T-helper 17 cell (primary cell): ENCODE measurements at places on chromosomes 5 and 9.

DNA sequence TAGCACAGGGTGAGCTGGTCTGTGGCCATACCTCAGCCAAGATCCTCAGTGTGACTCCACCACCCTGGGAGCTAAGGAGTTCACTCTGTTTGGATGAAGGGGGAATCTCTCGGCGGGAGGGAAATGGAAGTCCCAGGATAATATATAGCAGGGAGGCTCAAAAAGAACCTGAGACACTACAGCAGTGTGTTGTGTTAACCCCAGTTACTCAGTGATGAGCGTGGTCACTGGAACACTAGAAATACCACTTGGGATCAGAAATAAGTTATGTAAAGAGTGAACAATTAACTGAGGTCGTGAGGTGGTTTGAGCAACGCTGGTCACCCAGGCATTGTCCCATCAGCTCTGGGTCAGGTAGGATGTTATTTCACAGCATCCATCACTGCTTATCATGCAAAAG lies 59.3 kb upstream of the ADAMTS16 start:
- DNase-seq, result no peak

- DNase-seq, result no peak
Observed at GRCh38 chr9:17045381-17045940, 89.4 kb upstream of the CNTLN start.

GRCh38 chr5:138179277-138179857 lies 455 bp downstream of the KIF20A start:
- no peak for DNase-seq

DNA sequence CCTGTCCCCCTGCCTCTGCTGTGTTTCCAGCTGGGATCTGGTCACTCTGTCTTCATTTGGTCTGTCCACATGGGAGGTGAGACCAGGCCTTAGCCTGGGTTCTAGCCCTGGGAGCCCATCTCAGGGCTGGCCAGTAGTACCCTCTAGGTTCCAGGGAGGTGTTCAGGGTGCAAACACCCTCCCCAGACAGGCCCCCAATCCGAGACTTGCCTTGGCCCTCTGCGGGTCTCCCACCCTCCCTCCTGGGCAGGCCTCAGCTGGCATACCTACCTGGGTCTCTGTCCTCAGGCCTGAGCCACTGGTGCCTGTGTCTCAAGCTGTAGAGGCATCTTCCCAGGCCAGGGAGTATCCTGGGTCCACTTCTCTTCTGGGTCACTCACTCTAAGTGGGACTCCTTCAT lies 925 bp upstream of the SAPCD2 start:
- DNase-seq, result no peak

DNA sequence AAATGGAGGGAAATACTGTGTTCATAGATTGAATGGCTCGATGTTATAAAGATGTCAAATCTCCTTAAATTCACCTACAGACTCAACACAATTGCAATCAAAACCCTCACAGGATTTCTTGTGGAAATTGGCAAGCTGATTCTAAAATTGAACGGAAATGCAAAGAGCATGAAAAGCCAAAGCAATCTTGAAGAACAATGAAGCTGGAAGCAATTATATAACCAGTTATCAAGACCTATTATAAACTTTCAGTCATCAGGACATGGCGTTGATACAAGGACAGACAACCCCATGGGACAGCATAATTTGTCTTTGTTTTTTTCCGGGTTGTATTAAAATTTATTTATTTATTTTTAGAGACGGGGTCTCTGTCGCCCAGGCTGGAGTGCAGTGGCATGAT lies 53.5 kb upstream of the OTULINL start:
- no peak for DNase-seq

DNA sequence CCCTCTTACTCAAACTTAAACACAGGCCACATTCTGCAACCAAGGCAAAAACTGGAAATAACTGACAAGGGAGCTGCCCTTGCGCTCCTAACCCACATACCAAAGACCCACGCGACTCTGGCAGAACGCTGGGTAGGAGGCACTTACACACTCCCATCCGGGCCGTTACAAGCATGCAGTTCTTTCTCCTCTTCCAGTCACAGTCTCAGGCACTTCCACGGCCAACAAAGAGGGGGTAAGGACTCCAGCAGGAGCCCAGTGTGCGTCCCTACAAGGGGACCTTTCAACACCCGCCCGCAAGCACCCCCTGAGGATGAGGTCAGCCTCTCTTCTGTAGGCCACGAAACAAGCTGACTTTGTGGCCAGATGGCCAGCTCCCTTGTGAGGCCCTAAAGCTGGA lies 57.4 kb downstream of the SERINC5 start:
- no peak for DNase-seq

- DNase-seq, result no peak
Observed at GRCh38 chr5:40619421-40619820, 60.3 kb upstream of the PTGER4 start.

DNA sequence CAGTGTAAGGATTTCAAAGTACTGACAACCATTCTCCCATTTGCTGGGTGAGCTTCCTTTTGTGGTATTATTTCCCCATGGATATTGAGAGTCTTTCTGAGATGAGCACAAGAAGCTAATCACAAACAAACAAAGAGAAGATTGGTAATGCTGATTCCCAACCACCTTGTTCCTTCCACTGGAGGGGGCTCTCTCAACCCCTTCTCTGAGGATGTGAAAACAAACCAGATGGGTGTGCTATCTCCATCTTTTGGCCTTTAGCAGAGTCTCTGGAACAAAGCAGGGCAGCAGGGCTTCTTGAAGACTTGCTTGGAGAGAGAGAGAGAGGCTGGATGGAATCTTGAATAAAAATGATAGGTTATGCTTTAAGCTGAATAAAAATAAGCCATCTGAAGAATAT lies 576.7 kb upstream of the ZNF462 start:
- no peak for DNase-seq

- no peak for DNase-seq
Observed at GRCh38 chr9:96612105-96612965, 7.3 kb downstream of the CDC14B start.

DNA sequence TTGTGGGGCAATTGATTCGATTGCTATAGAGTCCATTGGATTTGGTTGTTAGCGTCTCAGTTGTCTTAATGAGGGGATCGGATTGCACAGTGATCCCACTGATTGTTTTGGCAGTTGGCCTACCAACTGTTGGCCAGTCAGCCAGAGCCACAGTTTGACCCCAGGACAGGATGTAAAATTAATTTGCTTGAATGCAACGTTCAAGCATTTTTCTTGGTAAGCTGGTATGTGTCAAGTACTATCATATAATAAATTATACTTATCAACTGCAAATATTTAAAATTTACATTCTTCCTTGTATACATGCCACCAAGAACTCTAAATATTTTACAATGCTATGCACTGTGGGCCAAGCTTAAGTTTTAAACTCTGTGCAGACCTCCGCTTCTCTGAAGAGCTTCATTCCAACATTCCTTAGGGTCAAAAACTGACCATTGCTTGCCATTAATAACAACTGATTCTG lies 80.4 kb upstream of the OSMR start:
- DNase-seq, result no peak

GRCh38 chr5:112024769-112025168 lies 267.8 kb upstream of the NREP start:
- no peak for DNase-seq

DNA sequence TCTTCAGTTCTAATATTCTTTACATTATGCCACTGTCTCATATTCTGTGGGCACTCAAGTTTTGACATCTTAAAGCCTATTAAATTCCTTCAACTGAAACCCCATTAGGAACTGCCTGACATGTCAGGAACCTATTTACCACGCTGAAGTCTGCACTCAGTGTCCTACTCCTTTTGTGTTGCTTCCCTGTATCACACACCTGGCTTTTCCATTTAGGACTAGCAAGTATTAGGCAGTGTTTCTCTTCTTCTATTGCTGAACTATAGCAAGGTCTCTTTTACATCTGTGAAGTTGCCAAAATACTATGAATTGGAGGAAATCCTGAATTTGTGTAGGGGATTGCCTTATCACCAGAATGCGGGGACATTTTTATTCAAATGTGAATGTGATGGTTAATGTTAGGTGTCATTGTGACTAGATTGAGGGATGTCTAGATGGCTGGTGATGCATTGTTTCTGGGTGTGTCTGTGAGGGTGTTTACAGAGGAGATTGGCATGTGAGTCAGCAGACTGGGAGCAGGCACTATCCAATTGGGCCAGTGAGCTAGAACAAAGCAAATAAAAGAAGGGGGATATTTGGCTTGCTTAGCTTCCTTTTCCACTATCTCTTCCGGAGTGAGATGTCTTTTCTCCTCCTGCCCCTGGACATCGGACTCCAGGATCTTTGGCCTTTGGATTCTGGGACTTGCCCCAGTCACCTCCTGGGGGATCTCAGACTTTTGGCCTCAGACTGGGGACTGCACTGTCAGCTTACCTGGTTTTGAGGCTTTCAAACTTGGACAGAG lies 21.2 kb upstream of the VCAN start:
- no peak for DNase-seq

DNA sequence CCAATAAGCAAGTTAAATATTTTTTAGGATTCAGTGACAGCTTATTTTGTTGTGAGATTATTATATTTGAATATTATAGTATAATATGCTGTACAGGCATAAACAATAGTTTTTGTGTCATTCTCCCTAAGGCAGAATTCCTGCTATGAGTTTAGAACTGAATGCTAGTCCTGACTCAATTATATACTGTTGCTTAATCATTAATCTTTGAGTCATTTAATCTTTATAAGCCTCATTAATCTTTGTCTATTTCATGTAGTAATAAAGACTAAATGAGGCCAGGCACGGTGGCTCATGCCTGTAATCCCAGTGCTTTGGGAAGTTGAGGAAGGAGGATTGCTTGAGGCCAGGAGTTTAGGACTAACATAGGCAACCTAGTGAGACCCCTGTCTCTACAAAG lies 3.6 kb upstream of the DCP2 start:
- DNase-seq, result no peak

DNA sequence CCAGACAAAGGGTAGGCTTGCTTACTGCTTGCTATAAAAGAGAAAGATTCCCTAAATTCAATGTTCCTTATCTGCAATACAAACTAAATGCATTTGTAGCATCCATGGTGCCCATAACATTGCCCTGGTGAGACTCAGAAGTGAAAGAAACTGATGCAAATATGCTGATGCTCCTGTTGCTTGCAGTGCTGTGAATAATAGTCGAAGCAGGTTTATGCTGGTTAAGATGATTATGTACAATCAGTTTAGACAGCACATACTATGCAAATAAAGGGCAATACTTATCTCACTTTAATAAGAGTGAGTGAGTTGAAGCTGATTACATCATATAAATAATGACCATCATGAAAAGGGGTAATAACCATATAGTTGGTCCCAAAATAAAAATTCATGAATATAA lies 215.5 kb downstream of the SNCAIP start:
- no peak for DNase-seq

DNA sequence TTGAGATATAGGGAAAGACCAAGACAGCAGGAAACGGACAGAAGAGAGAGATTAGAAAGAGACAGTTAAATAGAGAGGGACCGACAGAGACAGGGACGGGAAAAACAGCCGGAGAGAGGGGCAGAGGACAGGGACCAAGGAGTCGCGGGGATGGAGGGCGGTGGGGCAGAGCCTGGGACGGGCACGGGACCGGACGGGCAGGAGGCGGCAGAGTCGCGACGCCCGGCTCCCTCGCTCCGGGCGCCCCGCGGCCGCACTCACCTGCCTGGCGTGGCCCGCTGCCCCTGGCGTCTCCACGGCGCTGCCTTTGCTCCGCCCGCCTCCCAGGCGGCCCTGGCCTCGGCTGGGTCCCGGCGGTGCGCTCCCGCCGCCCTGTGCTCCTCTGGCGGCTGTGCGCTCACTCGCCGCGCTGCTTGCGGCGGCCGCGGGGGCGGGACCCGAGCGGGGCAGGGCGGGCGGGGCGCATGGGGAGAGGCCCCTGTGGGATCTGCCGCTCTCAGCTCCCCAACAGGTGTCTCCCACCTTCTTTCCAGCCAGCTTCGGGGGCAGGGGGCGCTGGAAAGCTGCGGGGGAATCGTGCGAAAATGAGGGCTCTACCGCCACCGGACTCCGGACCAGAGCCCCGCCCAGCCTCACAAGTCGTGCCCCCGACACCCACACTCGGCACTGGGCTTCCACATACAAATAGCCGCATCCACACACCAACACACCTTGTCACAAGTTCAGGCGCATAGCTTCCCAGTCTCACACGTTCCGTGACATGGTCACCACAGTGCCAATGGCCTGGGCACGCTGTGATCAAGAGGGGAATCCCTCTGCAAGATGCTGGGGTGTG lies at the start of gene ARID3C:
ARID3C (minus strand) TSS at position 411 of the 835 bp plus-strand sequence. CDS start 1,052 bp downstream, outside the sequence.
- no peak for DNase-seq

GRCh38 chr9:1535051-1535450 lies 480.1 kb upstream of the SMARCA2 start:
- DNase-seq, result no peak

DNA sequence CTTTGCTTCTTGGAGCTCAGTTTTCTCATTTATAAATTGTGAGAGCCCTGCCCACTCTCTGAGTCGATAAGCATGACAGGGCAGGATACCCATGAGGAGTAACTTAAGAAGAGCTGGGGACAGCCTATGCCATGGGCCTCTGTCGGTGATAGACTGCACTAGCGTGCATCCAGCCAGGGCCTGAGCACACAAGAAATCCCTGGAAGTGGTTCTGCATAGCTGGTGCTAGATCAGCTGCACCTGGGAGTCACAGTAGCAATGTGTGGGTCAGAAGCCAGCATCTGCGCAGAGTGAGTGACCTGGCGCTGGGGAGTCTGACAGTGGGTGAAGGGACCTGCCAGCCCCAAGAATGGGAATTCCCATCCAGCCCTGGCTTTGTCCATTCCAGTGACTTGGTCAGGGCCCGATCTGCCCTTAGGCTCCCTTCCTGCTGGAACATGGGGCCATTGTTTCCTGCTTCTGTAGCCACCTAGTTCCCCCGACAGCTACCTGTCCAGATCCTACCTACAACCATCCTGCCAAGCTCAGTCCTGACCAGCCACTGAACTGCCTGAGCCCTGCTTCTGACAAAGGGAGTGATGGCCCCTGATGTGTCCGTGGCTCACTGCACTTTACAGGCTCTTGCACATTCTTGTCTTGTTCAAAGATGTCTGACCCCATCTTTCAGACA lies 35.9 kb upstream of the NANS start:
- no peak for DNase-seq
